GM04504 (cell line): ENCODE measurements at places on chromosomes 1 and 21.

- DNase-seq, result no peak
Measured at GRCh38 chr1:184418652-184419349, 32.0 kb downstream of the C1orf21 start.

GRCh38 chr1:186657481-186657880, 22.7 kb downstream of the PTGS2 start:
- no peak for DNase-seq

DNA sequence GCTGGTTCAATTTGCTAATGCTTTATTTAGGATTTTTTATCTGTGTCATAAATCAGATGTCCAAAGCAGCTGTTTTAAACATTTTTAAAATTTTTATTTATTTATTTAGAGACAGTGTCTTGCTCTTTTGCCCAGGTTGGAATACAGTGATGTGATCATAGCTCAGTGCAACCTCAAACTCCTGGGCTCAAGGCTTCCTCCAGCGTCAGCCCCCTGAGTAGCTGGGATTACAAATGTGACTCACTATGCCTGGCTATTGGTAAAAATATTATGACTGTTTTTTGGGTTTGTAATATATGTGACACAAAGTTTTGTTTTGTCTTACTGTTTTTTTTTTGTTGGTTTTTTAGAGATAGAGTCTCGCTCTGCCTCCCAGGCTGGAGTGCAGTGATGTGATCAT, 11.8 kb downstream of the ZBED6 start:
- DNase-seq, result peak; percentile 83

- no peak for DNase-seq
Measured at GRCh38 chr1:95286479-95286878, 52.5 kb downstream of the RWDD3 start.

DNA sequence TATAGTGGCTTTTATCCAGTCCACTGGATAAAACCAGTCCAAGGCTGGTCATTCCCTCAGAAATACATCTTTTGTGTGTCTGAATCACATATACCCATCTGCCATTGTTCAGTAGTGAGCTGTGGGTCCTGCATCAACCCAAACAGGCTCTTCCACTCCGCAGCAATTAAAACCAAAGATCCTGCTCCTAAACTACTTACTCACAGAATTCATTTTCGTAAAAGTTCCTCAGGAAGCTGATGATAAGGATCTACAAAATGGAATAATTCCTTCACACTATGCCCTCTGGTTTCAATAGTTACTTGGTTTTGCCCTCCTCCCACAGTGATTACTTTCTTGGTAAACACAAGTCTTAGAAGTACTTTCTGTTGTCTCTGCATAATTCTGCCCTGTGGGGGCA, 5.1 kb upstream of the MFSD2A start:
- no peak for DNase-seq
